ENCODE measurements at places on chromosomes 7 and 10.
A peak's percentile ranks its signal among the peaks of the same experiment; 100 is the strongest.

DNA sequence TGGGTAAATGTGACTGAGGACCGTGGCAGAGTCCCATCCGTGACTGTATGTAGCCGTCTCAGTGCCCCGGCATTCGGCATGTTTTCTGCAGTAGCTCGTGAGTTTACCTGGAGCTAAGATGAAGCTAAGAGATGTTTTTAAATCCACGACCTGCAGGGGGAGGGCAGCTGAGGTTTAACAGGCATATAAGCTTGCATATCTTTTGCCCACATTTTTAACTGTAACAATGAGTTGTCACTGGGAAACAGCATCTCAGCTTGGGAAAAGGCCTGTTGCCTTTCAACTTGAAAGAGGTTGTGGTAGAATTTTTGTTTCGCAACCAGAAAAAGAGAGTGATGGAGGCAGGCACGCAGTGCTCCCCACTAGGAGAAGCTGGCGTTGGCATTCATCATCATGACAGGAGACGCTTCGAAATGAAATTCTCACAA is 77.7 kb downstream of the CELF2 start:
- no peak for DNase-seq

DNA sequence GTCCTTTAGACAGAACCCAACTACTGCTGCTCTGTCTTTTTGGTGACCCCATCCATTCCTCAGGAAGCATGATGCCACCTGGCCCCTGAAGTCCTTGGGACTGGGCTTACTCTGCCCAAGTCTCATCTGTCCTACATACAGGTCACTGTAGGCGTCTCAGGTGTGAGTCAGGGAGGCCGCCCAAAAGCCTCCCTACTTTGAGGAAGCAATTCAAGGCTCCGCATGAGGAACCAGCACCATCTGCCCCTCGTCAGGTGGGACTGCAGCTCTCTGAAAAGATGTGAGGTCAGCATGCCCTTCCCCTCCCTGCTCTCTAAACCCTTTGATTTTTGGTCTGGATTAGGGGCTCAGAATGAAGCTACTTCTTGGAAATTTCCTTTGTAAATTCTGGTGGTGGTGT is 354.8 kb downstream of the CXCL12 start:
- no peak for DNase-seq

GRCh38 chr7:89908736-89909135 is 245.5 kb upstream of the STEAP1 start:
- no peak for DNase-seq

DNA sequence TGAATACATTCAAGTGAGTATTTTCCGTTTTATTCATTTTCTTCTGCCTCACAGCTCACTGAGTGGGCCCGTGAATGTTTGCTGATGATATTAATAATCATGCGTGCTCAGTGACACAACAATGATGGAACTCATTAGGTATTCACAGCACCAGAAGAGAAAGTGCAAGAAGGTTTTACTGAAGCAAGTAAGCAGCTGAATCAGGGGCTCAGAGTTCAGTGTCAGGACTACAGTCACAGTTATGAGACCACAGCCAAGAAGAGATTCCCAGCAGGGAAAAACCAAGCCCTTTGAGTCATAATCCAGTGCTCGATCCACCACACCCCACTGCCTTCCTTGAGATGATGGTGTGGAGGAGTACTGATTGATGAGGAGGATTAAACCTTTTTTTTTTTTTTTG is 247.4 kb downstream of the KIAA1217 start:
- DNase-seq, result no peak

GRCh38 chr7:156305351-156305750 is 335.2 kb upstream of the RNF32 start:
- DNase-seq, result no peak

DNA sequence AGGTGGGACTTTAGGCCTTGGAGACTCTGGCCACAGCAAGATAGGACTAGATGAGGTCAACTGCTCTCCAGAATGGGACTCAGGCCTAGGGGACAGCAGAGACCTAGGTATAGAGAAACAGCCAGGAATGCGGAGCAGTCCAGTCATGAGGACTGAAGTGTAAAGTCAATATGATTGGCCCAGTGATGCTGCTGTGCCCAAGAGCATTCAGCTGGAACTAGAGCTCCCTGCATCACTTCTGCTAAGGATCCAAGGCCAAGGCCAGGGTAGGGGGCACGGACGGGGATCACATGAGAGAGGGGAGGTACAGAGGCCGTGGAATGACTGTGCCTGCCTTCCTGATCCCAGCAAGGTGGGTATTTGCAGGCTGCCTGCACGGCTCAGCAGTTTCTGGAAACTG is 237.9 kb downstream of the FRMD4A start:
- DNase-seq, result no peak

DNA sequence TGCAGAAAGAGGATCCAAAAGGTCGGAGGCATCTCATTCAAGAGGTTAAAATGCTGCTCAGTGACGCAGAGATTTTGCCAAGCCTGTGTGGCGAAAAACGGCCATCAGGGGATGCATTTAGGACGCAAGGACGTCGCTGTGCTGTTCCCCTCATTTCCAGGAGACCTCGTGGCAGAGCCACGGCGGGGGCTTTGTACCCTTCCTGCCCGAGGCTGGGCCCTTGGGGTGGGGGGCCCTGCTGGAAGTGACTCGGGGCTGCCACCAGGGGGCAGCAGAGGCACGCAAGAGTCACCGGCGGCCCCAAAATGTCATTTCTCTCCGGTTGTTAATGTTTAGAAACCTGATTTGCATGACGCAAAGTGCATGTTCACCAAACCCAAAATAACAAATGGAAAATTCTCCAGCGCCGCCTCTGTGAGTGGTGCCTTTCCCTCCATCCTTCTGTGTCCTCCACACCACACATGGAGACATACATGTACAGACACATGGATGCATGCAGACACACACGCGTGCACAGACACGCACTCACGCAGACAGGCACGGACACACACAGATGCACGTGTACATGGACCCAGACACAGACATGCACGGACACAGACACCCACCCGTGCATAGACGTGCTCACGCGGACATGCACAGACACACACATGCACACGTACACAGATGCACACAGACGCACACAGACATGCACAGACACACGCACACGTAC is 51.0 kb upstream of the NKX6-2 start:
- DNase-seq, result peak; percentile 87

GRCh38 chr7:102944241-102944640 is 31.4 kb downstream of the LRRC17 start:
- no peak for DNase-seq

GRCh38 chr7:431658-432111 is 88.0 kb downstream of the PDGFA start:
- peak; percentile 72 for DNase-seq

DNA sequence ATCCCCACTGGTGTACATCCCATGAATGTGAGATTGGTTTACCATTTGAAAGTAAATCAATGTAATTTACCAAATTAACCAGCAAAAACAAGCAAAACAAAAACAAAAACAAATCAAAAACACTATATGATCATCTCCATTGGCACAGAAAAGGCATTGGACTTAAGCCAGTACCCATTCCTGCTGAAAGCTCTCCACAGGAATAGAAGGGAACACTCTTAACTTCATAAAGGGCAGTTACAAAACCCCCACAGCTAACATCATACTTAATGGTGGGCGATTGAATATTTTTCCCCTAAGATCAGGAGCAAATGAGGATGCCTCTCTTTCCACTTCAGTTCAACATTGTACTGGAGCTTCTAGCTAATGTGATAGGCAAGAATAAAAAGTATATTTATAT is 34.1 kb downstream of the PRKG1 start:
- DNase-seq, result no peak

- no peak for DNase-seq
Observed at GRCh38 chr7:75646571-75647102, 92.1 kb downstream of the HIP1 start.

DNA sequence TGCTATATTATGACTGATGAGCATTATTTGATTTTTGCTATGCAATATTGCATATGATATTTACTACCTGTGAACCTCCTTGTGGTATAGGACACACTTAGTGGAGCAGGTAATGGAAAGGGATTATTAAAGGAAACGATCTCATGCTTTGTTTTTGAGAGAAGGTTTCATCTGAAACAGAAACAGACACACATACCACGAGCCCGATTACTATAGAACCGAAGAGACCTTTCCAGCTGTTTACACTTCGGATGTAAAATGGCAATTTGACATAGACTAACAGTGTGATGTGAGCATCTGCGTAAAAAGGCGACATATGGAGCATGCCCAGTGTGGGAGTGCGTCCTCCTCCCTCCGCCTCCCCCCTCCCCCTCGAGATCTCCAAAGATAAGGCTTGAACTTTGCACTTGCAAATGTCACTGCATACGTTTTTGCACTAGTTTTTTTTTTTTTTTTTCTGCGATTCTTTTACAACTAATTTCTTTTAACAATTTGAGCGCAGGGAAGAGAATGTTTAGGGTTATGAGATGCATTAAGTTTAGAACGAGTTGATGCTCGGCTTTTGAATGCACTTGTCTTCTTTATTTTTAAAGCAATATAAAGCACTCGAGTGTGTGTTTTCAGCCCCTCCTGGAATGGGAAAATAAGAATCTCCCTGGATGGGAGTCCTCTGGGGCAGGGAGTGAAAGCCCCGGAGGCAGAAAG is 251.0 kb downstream of the NSUN6 start:
- peak; percentile 72 for DNase-seq

- DNase-seq, result no peak
Observed at GRCh38 chr7:22333680-22334141, 23.2 kb downstream of the RAPGEF5 start.

DNA sequence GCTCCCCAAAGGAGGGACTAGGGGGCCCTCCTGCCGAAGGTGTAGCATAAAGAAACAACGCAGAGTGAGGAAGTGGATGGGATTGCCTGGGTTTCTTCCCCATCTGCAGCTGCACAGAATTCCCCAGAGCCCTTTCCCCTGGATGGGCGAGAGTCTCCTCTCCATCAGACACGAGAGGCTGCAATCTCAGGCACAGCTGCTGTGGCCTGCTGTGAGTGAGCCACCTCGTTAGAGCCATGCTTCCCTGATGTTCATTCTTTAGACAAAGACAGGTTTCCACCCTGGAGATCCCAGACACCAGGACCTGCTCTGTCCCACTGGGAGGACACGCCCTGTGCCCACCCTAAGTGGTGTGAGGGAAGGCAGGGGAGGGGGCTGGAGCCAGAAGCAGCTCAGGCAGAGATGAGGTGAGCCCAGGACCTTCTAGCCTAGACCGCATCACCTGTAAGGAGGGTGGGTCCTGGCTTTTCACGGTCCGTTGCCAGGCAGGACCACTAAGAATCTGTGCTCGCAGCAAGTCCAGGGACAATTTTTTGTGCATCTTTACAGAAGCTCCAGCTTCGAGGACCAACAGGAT is 268.6 kb upstream of the TCERG1L start:
- no peak for DNase-seq

DNA sequence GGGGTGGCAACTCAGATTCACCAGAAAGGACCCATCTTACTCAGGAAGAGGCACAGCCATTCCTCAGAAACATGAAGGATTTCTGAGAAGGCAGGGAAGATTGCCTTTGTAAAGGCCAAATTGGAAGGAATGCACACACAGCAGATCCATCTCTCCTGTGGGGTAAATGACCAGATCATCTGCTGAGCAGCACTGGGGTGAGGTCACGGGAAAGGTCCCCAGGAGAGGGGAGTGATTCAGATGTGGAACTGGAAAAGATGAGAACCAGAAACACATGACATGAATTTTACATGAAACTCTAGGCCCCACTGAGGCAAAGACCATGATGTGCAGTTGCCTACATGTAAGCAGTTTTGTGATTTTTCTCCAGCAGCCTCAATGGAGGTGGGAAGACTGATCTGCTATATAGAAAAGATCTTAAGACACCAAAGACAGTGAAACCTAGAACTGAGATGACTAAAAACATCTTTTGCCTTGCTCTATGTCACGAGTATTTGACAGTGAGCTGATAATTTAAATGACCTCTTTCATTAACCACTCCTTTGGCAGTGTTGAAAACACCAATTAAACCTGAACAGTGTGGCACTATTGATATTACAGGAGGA is 91.6 kb downstream of the AMPH start:
- no peak for DNase-seq

DNA sequence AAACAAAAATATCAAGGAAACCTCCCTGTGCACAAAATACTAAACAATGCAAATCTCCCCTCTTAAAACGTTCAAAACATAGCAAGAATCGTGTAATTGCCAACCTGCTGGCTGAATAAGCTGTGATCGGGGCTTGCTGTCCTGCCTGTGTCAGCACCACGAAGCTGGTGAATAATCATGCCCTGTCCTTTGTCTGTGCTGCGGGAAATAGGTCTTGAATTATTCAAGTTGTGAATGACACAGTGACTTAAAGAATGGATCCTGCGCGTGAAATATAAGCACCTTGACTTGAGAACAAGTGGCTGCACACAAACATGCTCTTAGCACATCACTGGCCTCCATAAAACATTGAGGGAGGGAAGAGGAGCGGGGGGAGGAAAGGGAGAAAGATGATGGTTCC is 130.2 kb downstream of the OAT start:
- DNase-seq, result no peak

DNA sequence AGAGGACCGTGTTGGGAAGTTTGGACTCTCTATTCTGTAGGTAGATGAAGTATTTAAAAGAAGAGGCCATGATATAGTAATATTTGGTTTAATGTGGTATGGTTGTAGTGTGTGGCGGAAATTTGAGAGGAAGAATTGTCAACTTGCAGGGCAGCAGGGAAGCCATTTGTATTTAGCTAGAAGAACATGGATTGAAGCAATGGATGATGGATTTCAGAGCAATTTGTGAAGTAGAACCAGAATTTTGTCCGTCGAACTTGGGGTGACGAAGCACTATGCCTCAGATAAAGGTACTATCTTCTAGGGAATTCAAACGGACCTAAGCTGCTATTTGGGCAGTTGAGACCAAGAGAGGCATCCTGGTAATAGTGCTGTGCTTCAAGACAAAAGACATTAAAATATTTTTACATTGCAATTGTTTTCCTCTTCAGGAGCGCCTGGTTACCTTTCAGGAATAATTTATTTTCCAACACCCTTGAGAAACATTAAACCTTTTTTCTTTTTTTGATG is 615 bp upstream of the WBP1L start:
- no peak for DNase-seq

- no peak for DNase-seq
Observed at GRCh38 chr7:4612939-4613841, 68.9 kb upstream of the FOXK1 start.

- no peak for DNase-seq
Observed at GRCh38 chr10:60534761-60535389, 145.2 kb upstream of the ANK3 start.

- DNase-seq, result no peak
Observed at GRCh38 chr10:124612611-124613498, 131.3 kb downstream of the FAM53B start.

DNA sequence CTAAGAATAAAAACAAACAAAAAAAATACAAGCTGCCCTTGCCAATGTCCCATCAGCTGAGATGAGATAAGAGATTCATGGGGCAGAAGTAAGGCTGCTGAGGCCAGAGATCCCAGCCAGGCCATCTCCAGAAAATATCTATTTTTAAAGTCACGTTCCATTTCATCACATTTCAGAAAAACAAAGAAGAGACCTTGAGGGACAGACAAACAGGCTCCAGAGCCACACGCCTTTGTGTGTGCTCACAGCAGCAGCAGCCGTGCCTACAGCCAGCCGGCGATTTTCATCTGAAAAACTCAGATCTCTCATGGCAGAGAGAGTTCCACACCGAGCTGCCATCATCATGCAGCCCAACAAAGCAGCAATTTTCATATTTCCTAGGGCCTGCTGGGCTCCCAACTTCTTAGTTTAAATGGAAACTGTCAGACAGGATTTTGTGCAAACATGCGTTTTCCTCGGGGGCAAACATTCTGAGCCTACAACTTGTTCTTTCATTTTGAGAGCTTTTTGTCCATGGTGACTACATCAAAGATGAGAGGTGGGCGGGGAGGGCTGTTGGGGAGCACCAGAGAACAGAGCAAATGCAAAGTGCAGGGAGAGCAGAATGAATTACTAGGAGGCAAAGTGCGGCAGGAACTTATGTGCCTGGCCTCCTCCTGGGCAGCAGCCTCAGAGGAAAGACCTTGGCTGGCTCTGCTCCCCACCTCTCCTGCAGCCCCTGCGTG is 38.8 kb downstream of the DLG5 start:
- no peak for DNase-seq
